Suppressor macrophage (primary cell): ENCODE measurements at places on chromosomes 4 and X.
A peak's percentile ranks its signal among the peaks of the same experiment; 100 is the strongest.

- DNase-seq = no peak
These were observed 84.8 kb upstream of the PAQR3 start for GRCh38 chr4:79023799-79024770.

DNA sequence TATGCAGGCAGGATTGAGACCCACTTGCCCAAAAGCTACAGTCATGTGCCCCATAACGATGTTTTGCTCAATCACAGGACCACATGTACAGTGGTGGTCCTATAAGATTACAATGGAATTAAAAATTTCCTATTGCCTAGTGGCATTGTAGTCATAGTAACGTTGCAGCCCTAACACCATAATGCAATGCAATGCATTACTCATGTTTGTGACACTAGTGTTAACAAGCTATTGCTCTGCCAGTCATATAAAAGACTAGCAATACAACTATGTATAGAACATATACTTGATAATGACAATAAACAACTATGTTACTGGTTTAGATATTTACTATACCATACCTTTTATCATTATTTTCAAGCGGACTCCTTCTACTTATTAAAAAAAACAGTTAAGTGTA lies 50.6 kb downstream of the VGLL1 start:
- no peak for DNase-seq

DNA sequence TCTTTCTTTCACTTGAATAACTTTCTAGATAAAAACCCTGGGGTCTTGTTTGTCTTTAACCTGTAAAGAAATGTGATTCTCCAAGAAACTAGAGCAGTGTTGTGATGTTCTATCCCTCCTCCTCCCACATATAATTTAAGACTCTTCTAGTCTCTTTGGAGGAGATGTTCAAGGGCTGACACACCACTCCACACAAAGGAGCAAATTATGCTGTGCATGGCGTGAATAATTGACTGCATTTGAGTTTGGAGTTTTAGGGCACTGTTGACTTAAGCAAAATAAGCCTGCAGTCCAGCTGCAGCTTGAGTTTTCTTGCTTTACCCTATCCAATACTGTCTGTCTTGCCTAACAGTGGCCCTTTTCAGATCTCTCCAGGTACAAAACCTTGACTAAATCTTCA lies 119.7 kb downstream of the CHRDL1 start:
- no peak for DNase-seq

DNA sequence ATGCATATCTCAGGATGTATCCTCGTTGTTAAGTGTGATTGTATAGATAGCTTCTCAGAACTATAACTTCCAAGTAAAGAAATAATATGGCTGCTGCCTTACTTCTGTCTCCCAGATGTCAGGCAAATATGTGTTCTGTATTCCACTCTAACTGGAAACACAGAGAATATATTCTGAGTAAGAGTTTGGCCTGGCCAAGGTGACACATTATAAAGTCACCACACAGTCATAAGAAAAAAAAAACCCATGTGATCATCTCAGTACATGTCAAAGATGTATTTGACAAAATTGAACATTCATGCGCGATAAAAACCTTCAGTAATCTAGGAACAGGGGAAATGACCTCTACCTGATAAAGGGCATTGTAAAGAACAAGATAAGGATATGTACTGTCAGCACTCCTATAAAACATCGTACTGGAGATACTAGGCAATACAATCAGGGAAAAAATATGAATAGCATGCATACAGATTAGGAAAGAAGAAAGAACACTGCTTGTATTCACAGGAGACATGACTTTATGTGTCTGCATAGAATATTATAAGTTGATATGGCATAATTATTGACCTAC lies 207.1 kb downstream of the ZNF330 start:
- no peak for DNase-seq

DNA sequence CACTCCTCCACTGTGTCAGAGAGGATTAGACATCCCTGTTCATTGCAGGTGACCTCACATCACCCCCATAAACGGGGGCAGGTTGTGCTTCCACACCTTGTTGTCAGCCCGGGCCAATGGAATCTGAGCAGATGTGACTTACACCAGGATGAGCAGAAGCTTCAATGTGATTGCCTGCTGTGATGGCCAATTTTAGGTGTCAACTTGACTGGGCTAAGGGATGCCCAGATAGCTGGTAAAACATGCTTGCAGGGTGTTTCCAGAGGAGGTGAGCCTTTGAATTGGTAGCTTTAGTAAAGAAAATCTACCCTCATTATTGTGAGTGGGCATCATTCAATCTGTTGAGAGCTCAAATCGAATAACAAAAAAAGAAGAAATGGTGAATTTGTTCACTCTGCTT lies 52.1 kb downstream of the ING2 start:
- DNase-seq = no peak

- no peak for DNase-seq
These were observed 78.8 kb downstream of the PDGFC start for GRCh38 chr4:156892805-156893204.

DNA sequence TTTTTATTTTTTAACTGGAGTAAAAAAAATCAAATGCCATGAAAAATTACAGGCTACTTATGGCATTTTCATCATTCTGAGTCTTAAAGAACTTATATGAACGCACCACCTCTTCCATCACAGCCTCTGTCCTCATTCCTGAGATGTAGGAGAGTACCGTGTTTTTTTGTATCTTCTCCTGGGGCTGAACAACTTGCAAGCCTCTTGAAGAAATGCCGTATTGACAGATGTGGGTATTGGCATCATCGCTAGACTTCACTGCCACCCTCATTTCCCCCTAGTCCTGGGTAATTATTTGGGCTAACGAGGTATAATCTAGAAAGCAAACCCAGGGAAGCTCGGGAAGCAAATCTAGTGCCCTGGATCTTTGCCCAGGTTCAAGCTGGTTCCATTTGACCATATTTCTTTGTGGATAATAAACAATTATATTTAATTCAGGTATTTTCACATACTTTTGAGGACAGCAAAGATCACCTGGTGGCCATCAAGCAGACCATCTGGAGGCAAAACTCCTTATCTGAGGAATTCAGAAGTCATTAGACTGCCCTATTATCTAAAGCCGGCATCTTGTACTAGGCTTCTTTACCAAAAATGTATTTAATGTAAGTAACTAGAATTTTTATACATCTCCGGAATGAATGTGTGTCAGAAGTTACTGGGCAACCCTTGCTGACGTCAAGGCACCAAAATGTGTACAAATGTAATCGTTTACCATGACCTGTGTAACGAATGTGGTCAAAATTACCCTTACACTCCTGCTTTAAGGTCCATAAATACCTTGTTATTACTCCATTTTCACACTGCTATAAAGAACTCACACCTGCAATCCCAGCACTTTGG lies 55.9 kb upstream of the WDR19 start:
- no peak for DNase-seq

- DNase-seq = no peak
These were observed 18.6 kb downstream of the ACSL4 start for GRCh38 chrX:109714340-109714958.

DNA sequence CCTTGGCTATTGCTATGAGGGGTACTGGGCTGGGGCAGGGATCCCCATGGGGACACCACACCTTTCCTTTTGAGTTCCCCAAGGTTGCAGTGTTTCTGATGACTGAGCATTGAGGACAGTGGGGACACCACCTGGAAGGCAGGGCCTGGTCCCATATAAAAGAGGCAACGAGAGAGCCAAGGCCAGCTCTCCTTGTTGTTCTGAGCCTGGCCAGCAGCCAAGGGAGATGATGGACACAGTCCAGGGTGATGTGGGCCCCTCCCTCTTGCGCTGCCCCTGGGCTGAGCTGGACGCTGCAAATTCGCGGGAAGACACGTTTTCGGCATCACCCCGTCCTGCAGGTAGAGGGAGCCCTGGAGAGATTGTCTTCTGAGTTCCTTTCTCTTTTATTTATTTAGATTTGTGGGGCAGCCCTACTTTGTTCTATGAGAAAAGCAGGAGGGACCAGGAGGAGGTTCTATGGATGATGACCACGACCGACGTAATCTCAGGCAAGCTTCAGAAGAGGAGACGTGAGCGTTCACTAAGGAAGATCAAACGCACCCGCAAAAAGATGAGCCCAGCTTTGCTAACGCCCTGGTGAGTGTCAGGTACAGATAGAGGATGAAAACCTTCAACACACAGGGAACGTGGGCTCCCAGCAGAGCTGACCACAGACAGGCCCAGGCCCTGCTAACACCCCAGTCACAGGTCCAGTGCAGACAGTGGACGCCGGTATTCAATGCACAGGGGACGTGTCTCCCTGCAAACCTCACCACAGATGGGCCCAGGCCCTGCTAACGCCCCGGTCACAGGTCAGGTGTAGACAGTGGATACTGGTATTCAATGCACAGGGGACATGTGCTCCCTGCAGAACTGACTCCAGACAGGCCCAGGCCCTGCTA lies 97.4 kb downstream of the SHOX start:
- no peak for DNase-seq

- no peak for DNase-seq
These were observed 91.7 kb downstream of the CEP44 start for GRCh38 chr4:174375422-174375821.

- no peak for DNase-seq
These were observed 151.0 kb downstream of the C4orf33 start for GRCh38 chr4:129246910-129247461.

GRCh38 chrX:16807548-16807947 lies 21.3 kb downstream of the TXLNG start:
- peak; percentile 38 for DNase-seq

- no peak for DNase-seq
These were observed 103.8 kb upstream of the ATP6AP2 start for GRCh38 chrX:40476958-40477357.

- no peak for DNase-seq
These were observed 406.7 kb downstream of the SPOCK3 start for GRCh38 chr4:166827629-166828028.

DNA sequence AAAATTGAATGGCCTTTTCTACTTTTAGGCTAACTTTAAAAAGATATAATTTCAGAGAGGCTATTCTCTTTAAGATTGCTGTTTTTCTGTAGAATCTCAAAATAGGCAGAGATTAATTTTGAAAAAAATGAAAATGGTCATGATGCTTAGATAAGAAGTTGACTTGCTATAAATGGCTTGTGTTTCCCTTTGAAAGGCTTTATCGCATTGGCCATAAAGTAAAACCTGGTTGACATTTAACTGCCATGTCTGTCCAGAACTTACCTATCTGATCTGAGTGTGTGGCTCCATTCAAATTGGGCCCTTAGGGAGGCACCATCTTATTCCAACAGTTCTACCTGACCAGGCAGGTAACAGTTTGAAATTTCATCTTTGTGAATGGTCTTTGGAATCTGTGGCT lies 56.1 kb downstream of the AFF2 start:
- DNase-seq = no peak

DNA sequence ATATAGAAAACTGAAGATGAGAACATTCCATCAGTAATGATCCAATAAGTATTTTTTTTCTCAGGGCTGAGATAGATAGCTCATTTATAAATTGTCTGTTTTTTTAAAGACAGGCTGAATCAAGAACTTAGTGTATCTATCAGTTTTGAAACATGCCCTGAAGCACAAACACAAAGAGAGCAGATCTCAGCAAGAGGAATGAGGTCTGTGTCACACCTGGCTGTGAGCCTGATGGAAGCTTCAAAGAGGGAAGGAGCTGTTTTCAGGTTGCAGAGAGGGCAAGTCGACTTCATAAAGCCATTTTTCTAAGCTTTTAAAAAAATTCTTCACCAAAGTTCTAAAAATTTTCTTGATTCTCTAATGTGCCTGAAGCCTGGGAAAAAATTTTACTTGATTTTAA lies 434.9 kb downstream of the PDGFC start:
- no peak for DNase-seq

- DNase-seq = no peak
These were observed 210.7 kb downstream of the PRR32 start for GRCh38 chrX:127030016-127030748.

DNA sequence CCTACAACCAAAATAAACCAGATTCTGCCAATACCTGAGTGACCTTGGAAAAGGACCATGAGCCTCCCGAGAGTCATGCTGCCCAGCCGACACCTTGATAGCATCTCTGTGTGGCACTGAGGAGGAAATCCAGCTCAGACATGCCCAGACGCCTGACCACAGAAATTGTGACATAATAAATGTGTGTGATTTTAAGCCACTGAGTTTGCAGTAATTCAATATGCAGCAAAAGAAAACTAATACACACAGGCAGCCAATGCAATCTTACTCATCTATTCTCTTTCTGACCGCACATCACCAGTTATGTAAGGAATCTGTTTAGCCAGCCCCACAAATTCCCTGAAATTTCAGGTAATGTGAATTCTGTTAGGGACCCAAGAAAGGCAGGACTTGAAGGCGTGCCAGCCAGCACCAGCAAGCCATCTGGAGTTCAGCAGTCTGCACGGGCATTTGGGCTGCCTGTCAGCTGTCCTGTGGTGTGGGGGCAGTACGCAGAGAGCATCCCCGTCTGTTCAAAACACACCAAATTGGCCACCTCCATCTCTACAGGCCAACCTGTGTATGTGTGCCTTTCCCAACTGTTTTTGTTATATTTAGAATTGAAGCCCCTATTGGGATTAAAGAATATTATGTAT lies 176.4 kb downstream of the NLGN4X start:
- DNase-seq = no peak

DNA sequence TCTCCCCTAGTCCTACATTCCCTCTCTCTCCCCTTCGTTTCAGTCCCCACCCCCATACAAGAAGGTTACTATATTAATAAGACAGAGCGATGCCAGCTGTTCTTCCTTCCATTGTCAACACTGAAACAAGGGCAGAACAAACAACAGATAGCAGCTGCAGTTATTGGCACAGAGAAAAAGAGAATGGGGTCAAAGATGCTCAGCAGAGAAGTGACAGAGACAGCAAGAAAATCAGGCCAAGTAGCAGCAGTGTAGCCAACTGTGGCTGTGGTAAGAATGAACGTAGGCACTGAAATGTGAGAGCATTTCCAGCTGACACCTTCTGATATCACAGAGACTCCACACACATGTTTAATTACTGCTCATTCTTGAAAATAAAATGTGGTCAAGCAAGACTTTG lies 641.8 kb downstream of the FSTL5 start:
- no peak for DNase-seq

DNA sequence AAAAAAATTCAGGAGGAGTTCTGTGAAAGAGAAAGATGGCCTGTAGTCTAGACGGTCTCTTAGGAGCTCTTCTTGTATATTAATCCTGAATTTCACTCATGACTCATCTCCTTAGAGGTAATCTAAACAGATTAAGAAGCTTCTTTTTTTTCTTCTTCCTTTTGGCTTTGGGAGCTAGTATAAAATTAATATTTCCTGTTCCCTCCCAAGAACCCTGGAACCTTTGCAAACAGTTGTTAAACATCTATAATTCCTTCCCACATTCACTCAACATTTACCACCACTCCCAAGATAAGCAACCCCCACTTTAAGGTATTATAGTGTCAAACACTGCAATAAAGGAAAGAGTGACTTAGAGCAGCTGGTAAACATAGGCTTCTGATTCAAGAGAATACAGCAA lies 146.4 kb upstream of the EDNRA start:
- DNase-seq = no peak

- no peak for DNase-seq
These were observed 302.7 kb downstream of the KCTD8 start for GRCh38 chr4:44145868-44146267.

DNA sequence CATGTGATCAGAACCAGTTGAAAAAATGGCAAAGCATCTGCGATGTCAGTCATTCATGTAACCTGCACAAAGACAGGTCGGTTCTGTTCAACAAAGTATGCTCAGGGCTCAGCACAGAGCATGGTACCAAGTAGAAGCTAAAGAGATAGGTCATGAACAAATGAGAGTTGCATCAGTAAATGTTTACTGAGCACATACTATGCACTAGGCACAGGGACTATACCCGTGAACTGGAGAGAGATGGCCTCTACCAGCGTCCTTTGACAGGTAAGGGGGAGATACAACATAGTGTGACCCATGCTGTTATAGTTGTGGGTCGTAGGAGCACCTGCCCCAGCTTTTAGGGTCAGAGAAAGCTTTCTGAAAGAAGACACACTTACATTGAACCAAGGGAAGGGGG lies 46.7 kb downstream of the PHKA2 start:
- DNase-seq = no peak
